Stimulated activated CD4-positive, alpha-beta T cell treated with anti-CD3 and anti-CD28 coated beads, Interleukin-4, amount 100 ng/mL, for 4 hours (primary cell): ENCODE measurements at places on chromosomes 12 and 14.

- DNase-seq: no peak
These were observed 74.0 kb downstream of the CLIP1 start for GRCh38 chr12:122348505-122348904.

GRCh38 chr14:31990926-31991572 lies 86.1 kb upstream of the ARHGAP5 start:
- no peak for DNase-seq

GRCh38 chr12:26132866-26133265 lies 8.0 kb upstream of the BHLHE41 start:
- DNase-seq: no peak

DNA sequence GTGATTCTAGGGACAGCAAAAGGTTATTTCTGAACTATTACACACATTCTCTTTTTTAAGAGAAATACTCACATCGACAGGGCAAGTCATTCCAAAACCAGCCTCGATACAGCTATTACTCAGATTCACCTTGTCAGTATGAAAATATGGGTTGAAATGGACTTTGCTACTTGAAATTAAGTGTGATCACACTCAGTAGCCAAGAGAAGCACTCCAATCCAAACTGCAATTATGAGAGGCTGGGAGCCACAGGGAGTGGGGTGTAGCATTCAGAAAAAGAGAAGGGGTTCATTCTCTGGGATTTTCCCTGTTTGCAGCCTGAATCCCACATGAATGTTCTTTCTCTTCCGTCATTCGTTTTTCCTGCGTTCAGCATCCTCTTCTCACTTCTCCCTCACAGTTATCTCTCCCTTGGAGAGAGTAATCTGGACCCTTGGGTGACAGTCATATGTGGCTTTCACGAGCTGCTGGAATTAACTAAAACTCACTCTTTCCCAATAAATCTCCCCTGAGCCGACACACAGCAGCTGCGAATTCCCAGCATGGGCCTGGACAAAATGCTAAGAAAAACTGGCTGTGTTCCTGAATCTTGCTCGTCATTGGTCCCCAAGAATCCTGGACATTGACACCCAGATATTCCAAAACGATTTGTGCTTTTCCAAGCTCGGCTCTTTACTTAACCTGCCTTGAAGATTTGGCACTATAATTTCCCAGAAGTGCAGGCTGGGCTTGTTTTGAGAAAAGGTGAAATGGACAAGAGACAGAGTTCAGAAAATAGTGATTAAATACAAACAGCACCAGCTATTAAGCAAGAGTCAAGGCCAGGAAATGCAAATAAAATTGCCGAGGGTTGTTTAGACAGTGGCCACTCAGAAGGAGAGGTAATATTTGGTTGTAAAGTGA lies 199.5 kb upstream of the PLEKHG7 start:
- no peak for DNase-seq

DNA sequence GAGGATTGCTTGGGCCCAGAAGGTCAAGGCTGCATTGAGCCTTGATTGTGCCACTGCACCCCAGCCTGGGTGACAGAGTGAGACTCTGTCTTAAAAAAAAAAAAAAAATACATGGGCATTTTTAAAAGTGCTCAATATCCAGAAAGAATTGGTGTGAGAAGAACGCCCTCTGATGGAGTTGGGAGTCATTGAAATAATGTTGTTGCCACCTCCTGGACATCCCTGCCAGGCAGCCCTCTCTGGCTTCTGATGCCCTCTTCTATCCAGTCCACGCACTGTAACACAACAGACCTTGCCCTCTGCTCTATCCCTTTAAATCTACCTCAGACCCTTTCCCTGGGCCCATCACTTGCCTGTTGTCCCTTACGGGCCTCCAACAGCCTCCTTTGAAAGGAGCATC lies 4.9 kb downstream of the PTGDR start:
- no peak for DNase-seq

GRCh38 chr12:25827747-25828146 lies 130.7 kb upstream of the RASSF8 start:
- no peak for DNase-seq

DNA sequence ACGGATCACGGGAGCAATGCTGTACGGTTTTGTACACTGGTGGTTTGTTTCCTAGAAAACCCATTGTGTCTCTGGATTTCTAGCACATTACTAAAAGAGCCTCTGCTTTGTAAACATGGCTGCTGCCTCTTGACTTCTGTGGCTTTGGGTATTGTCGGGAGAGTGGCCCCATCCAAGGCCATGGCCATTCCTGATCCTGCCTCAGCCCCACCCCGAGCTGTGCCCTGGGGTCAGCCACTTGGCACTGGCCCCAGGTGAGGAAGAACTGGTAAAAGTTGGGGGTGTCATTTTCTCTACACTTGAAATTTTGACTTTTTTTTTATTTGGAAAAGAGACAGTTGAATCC lies 36.5 kb downstream of the SLC8B1 start:
- no peak for DNase-seq

- DNase-seq: no peak
These were observed 33.8 kb upstream of the ATP2B1 start for GRCh38 chr12:89742337-89743022.

- no peak for DNase-seq
These were observed 49.2 kb upstream of the NCOR2 start for GRCh38 chr12:124616394-124617221.
